CD4-positive, alpha-beta T cell treated with Interleukin-17A for 4 hours (primary cell): ENCODE measurements at places on chromosomes 6 and 20.

DNA sequence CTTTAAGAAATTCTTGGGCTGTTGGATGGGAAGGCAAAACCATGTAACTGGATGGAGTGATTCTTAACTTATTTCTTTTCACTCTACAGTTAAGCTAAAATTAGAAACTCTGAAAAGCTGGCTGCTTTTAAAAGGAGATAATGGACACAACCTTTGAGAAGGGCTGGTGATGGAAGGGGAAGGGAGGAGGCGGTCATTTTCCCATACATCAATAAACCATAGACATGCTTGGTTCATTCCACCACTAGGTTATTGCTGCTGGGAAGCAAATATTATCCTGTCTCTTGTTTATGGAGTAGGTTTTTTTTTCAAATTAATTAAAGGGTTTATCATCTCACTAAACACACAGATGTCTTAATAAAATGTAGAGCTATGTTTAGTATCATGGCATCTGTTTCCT lies 76.2 kb downstream of the PLCB1 start:
- no peak for DNase-seq

GRCh38 chr6:122476131-122476530 lies 4.5 kb upstream of the SERINC1 start:
- DNase-seq = no peak

GRCh38 chr6:19408331-19408730 lies 428.8 kb upstream of the ID4 start:
- DNase-seq = no peak

- peak; percentile 29 for DNase-seq
These were observed 19.2 kb upstream of the GLP1R start for GRCh38 chr6:39029156-39030011.

DNA sequence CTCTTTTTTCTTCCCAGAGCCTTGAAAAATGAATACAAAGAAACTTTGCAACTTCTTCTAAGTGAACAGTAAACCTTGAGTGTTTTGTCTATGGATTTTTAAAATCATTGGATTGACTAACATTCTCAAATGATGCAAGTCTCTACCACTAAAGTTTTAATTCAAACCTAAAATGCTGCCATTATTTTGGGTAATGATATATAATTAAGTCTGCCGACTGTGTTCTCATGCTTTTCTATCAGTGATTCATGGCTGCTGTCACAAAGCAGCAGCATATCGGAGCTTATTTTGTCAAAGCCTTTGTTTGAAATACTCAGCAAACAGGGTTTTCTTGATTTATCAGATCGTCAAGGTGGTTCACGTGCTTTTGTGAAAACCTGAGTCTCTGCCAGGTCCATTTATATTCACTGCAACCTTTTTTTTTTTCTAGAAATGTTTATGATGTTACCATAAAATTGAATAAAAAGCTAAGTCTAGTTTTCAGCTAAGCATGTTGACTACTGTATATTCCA lies 96.3 kb downstream of the GJA1 start:
- DNase-seq = no peak

- DNase-seq = no peak
These were observed 245.3 kb downstream of the TBXT start for GRCh38 chr6:165922309-165922794.

DNA sequence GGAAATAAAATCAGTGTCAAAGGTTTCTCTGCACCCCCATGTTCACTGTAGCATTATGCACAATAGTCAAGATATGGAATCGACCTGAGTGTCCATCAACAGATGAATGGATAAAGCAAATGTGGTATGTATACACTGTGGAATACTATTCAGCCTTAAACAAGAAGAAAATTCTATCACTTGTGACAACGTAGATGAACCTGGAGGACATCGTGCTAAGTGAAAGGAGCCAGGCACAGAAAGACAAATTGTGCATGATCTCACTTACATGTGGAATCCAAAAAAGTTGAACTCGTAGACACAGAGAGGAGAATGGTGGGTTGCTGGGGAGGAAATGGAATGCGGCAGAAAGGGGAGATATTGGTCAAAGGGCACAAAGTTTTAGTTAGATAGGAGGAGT lies 136.3 kb upstream of the ESR1 start:
- DNase-seq = no peak

DNA sequence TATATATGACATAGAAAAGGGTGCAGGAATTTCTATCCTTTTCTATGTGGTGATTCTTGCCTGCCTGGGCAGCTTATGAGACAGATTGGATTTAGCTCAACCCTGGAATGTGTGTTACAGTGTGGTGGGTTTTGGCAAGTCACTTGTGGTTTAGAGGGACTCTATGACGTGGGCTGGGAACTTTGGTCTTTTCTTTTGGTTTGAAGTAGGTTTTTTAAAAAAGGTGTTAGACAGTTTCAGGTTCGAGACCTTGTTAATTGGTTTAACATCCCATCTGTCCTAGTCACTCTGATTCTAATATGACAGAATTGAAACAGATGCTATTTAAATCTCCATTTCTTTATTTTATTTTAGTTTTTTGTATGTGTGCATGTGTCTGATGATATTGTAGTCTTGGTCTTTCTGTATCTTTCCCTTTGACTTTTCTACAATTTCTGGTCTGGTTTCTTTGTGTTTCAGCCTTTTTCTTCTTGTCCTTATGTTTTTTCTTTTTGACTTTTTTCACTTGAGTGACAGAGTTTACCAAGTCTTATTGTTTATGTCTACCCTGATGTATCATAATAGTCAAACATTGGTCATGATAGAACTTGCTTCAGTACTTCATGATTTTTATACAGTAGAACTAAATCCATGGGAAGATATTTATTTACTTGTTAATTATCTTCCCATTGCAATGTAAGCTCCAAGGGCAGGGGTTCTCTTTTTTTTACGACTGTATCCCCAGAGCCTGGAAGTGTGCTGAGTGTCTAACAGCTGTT lies 174.3 kb downstream of the CDKAL1 start:
- DNase-seq = no peak

DNA sequence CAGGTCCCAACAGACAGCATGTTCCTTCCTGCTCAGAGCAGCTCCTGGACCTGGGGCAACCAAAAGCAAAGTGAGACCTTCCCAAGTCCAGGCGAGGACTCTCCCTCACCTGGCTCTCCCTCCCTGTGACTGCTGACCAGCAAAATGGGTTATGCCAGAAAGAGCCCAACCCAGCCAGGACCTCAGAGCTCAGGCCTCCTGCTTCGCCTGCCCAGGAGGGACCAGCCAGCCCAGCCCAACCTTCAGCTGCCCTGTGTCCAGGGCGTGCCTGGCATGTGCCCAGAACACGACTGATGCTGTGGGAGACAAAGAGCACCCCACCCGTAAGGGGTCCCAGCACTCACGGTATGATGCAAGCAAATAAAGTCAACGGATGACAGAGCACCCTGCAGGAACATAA lies 74.0 kb upstream of the CST7 start:
- no peak for DNase-seq

GRCh38 chr6:165910184-165910966 lies 247.3 kb upstream of the PDE10A start:
- no peak for DNase-seq

- DNase-seq = no peak
These were observed 123.2 kb upstream of the PRSS16 start for GRCh38 chr6:27124252-27124657.

DNA sequence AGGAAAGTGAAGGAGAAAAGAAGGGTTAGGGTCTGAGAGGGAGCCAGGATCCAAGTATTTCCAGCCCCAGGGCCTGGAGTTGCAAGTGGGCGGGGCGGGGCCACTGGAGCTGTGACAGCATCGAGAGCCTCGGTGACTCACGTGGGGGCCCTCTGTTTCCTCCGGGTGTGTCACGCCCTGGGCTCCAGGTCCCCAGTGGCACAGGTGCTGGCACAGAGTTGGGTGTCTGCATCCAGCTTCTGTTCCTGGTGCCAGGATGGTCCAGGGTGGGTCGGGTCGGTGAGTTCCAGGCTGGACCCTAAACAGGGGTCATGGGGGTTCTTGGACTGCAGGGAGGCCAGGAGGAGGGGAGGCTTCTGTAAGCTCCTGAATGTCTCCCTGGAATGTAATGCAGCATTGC lies 16.7 kb downstream of the RAET1L start:
- DNase-seq = peak; percentile 48

DNA sequence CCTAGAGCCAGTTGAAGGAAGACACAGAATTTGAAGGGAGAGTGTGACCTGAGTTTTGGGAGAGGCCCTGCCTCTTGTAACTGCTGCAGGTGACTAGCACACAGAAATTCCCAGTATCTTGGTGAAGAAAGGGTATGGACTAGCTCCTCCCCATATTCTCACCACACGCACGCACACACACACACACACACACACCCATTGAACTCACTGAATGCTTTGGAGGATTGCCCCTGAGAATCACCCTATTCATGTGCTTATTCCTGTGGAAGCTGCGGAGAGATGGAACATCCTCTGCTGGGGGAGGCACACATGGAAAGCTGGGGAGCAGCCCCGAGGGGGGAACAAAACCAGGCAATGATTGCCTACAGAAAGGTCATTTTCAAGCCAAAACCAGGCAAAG lies 6.2 kb upstream of the LMBRD1 start:
- DNase-seq = no peak

DNA sequence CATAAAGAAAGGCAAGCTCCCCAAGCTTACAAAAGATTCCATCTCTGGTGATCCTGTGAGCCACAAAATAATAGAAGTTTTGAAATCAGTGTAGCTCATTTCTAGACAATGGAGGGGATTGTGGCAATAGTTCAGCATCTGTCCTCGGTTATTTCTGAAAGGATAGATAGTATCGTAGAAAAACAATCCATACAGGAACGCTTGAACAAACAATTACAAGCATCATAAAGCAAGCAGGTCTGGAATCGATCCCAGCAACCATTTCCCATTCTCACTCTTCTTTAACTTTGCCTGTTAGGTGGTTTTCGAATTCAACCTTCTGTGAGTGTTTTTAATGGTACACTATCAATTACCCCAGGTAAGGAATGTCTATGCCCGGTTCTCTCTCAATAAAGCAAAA lies 931.1 kb downstream of the KIF16B start:
- DNase-seq = no peak

DNA sequence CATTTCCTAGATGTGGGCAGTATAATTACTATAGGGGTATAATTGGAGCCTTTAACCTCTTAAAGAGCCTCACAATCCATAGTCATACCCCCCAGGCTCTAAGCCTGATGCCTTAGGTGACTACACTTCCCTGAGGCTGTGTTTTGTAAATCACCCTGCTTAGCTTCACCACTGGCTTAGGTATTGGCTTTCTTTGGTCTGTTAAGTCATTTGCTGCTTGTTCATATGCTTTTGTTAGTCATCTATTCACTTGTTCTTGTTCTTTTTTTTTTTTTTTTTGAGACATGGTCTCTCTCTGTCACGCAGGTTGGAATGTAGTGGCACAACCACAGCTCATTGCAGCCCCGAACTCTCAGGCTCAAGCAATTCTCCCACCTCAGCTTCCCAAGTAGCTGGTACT lies 26.7 kb downstream of the KAT14 start:
- DNase-seq = no peak
